ENCODE measurements at places on chromosomes 2 and 18.

- no peak for DNase-seq
Measured at GRCh38 chr2:85191157-85191556, 58.0 kb downstream of the TCF7L1 start.

- no peak for DNase-seq
Measured at GRCh38 chr2:119645173-119645855, 33.7 kb upstream of the TMEM177 start.

DNA sequence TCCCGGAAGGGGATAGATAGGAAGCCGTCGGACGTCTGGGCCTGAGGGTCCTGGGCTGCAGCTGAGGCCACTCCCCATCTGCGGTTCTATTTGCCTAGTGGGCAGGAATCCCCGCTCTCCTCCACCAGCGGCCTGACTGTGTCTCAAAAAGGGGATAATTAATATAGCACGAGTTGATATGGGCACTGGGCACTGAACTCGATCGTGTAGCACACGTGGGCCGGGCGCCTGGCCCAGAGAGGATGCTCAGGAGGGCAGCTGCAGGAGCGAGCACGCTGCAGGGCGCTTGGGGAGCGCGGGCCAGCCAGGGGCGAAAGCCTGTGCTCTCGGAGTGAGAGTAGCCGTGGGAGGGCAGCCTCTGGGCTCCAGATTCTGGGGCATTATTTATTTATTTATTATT is 8.8 kb upstream of the GBX2 start:
- no peak for DNase-seq

- DNase-seq: no peak
Measured at GRCh38 chr2:23745068-23745725, 181.7 kb downstream of the ATAD2B start.

DNA sequence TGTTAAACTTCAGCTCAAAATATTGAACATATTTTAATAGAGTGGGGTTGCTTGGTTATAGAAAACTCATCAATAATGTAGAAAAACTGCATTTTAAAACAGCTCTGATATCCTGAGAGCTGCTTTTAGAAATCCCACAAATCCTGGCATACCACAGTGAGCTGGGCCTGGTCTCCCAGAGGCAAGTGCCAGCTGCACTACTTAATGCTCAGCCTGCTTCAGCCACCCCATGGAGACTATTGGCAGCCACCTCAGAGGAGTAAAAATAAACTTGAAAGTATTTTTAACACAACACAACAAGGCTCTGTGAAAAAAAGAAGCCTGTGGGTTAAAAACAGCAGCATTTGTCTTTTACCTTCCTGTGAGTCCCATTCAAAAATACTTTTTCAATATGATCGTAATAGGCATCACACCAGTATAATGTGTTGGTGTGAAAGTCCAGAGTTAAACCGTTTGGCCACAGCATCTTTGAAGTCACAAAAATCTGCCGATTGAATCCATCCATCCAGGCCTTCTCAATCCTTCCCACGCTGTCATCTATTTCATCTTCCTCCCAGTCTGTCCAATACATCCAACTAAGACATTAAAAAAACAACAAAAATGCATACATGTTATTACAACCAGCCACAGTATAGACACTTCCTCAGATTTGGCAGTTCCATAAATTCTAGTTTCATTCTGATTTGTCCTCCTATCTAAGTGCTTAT is 1115.3 kb downstream of the LRP1B start:
- DNase-seq: no peak

DNA sequence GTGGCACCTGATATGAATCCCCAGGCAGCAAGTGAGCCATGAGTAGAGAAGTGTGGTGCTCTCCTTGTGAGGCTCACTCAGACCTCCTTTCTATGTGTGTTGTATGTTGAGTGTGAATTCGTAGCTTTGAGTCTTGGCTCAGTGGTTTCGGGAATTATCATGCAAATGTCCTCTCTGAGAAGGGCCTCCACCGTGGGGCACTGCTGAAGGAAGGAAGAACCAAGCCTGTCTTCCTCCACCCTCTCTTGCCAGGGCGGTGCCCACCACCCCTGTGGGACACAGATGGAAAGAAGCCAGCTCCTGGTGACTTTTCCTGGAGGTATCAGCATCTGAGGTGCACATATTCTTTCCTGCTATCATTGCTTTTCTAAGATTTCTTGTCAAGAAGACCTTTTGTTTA is 156.1 kb downstream of the MYT1L start:
- DNase-seq: no peak

GRCh38 chr2:226887940-226888339 is 52.1 kb downstream of the RHBDD1 start:
- DNase-seq: no peak

DNA sequence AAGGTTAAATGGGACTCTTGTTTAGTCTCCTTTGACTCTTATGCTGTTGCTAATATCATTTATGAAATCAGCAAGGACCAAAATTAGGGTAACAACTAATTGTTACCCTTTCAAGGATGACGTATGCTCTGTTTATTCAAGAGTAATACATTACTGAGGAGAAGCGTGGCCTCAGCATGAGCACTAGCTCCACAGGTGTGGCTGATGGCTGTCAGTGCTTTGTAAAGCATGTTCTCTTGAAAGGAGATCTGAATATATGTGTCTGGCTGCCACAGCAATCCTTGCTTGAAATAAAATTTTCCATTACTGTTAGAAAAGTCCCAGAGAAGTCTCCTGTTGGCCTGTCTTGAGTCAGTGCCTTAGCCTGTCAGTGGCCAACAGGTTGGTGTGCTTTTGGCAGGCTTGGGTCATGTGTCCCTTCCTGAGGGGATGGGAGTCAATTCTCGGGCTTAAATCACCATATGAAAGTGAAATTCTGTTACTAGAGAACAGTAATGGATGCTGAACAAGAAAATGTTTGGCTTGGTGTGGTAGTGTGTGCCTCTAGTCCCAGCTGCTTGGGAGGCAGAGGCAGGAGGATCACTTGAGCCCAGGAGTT is 32.7 kb downstream of the ABI2 start:
- no peak for DNase-seq

DNA sequence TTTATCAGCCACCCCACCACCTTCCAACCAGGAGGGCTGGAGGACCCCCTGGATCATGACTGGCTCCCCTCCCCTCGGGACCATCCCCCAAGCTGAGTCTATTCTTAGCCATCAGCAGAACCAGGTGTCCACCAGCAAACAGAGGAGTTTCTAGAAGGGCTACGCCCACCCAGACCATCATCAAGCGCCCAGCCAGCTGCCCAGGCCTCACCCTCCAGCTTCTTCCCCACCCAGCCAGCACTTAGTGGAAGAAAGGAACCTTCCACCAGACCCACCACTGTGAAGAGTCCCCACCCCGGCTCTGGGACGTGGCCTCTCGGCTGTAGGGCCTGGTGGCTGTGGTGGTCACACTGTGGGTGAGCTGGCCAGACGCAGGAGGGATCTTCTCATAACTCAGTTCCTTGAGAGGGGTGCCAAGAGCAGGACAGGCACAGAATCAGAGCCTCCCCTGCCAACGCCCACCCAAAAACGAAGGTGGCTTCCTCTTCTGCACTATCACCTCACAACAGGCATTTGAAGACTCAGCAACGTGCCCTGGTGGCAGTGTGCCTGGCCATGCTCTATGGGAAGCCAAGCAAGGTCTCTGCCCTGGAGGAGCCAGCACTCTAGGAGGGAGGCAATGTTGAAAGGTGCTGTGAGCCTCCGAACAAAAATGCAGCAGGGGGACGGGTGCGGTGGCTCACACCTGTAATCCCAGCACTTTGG is 19.0 kb downstream of the BIN1 start:
- no peak for DNase-seq

- DNase-seq: no peak
Measured at GRCh38 chr18:864872-865273, 39.8 kb upstream of the ADCYAP1 start.

DNA sequence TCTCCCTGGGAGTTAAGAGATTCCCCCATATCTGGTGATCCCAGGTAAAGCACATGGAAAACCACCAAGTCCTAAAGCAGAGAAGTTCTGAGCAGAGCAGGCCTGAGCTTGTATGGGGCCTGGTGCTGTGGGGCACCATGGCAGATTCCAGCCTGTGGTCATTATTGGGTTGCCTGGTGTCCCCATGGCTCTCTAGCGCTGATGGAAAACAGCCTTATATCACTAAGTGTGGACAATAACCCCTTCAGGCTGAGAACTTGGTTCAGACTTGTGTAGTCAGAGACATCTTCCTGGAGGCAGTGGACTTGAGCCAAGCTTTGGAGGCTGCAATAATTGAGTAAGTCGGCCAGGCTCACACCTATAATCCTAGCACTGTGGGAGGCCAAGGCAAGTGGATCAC is 96.8 kb downstream of the MCFD2 start:
- no peak for DNase-seq

- no peak for DNase-seq
Measured at GRCh38 chr2:47767880-47768609, 14.9 kb upstream of the MSH6 start.

GRCh38 chr2:227163998-227164762 is at the start of the genes COL4A3 and COL4A4:
TSS of gene COL4A3 (plus strand) at chr2:227164624. CDS start at chr2:227164727, 103 bp downstream.
TSS of gene COL4A4 (minus strand) at chr2:227164205. CDS start at chr2:227147483, 16,722 bp downstream.
- DNase-seq: no peak

DNA sequence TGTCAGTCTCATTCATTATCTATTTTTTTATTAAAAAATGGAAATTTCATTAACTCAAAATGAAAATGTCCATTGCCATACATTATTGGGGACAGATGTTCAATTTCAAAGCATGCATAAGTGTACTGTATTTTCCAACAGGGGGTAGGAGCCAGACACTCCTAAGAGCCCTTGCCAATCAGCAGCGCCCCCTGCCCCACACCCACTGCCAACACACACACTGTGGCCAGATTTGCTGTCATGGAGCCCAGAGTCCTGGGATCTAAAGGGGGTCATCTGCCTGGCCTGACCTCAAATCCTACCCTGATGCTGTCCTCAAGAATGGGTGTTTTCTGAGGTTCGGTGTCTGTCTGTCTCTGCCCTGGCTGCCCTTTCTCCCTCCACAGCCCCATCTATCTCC is 162.2 kb upstream of the TWIST2 start:
- no peak for DNase-seq

GRCh38 chr2:240128608-240129145 is 7.4 kb downstream of the COPS9 start:
- no peak for DNase-seq

GRCh38 chr2:106703161-106703560 is 182.8 kb downstream of the ST6GAL2 start:
- DNase-seq: no peak

DNA sequence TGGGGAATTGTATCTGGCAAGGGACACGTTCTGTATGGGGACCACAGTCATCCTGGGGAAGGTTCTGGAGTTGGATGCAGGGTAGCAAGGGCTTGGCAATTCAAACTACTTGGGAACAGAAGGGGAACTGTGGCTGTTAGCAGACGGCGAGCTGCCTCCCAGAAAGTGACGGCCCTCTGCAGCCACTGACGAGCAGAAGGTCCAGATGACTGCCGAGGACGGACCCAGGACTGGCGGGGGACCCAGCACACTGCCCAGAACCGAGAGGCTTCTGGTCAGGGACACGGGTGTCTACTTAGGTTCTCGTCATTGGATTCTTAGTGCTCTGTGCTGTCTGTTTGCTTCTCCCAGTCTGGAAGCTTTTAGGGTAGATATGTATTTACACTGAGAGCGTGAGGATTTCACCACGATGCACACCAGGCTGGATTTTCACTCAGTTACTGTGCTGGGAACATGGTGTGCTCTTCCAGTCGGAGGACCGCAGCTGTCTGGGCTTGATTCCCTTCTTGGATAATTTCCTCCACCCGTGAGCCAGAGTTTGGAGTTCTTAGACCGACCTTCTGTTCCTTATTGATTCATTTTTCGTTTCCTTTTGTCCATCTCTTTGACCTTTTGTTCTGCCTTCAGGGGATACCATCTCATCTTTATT is 13.4 kb downstream of the GPR35 start:
- peak; percentile 22 for DNase-seq

DNA sequence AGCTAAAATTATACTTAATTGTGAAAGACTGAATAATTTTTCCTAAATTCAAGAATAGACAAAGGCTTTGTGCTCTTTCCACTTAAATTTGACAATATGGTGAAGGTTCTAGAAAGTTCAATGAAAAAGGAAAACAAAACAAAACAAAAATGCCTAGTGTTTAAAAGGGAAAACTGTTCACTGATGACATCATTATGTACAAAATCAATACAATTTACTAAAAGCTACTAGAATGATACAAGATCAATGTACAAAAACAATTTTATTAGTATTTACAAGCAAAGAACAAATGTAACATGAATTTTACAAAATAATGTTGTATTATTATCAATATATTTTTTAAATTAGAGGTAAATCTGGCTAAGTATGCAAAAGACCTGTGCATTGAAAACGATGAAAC is 499.1 kb upstream of the FSIP2 start:
- no peak for DNase-seq

DNA sequence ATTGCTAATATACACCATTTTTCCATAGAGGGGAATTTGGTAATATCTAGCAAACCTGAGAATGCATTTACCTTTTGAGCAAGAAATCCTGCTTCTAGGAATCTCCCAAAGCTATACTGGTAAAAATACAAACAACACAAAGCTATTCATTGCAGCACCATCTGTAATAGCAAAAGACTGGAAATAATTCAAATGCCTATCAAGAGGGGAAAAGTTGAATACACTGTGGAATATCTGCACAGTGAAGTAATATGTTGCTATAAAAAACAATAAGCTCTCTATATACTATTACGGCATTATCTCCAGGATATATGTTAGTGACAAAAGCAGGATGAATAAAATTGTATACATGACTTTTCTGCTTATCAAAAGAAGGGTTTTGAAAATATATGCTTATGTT is 112.3 kb upstream of the CHAC2 start:
- DNase-seq: no peak
